ENCODE measurements at places on chromosomes 16 and 17. TPM values are rescaled to one million over a fixed set of nuclear protein-coding genes. Genes with fewer than 3 reads are reported as not detected.

- DNase-seq = no peak
Measured at GRCh38 chr17:71869293-71869692, 251.5 kb upstream of the SOX9 start.

TBC1D16 gene
- 31.7 TPM for total RNA-seq

KRT36 gene
- total RNA-seq = not detected

DNA sequence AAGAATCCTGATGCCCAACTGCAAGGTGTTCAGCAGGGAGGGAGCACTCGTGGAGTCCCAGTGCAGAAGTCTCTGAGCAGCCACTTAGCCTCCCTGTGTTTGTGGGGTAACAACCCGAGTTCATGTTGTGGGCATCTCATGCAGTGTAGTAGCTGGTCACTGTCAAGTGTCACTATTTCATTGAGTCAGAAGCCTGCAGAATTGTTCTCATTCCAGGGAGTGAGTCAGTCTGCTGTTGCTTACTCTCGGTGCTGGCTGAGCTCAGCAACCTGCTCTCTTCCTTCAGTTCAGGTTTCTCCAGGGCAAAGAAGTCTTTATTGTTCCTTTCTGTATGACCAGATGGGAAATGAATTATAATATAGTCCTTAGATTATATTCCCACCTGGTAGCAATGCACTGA lies 24.1 kb downstream of the HMOX2 start:
- DNase-seq = peak; percentile 93

GRCh38 chr17:33126086-33126485 lies 134.4 kb downstream of the SPACA3 start:
- no peak for DNase-seq

DNA sequence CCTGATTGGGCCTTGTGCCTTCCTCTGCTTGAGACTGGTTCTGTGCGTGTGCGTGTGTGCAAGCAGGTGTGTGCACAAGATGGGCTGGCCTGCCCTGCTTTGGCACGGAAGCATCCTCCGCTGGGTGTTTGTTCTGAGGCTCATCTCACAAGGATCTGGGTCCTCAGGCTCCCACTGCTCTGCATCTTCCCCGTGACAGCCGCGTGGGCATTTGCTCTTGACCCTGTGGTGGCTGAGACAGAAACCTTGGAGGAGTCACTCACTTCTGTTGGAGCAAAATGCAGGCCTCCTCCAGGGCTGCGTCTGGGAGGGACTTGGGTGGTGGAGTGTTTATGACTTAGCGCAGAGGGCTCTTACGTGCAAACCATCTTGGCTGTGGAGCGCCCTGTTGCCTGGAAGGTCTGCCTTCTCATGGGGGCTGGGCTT lies 119.2 kb downstream of the RPTOR start:
- no peak for DNase-seq

DNA sequence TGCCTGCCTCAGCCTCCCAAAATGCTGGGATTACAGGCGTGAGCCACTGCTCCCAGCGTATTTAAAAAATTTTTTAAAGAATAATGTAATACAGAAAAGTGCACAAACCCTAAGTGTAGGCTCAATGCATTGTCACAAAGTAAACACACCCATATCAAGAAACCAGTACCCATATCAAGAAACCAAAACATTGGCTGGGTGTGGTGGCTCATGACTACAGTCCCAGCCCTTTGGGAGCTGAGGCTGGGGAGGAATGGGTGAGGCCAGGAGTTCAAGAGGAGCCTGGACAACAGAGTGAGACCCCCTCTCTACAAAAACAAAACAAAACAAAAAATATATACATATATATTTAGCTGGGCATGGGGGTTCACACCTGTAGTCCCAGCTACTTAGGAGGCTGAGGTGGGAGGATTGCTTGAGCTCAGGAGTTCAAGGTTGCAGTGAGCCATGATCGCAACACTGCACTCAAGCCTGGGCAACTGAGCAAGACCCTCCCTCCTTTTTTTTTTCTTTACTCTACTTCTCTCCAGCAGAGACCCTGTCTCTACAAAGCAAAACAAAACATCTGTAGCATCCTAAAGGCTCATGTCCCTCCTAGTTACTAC lies 9.3 kb upstream of the PRR14 start:
- DNase-seq = no peak

- no peak for DNase-seq
Measured at GRCh38 chr16:11004351-11004750, 60.0 kb downstream of the CLEC16A start.

DNA sequence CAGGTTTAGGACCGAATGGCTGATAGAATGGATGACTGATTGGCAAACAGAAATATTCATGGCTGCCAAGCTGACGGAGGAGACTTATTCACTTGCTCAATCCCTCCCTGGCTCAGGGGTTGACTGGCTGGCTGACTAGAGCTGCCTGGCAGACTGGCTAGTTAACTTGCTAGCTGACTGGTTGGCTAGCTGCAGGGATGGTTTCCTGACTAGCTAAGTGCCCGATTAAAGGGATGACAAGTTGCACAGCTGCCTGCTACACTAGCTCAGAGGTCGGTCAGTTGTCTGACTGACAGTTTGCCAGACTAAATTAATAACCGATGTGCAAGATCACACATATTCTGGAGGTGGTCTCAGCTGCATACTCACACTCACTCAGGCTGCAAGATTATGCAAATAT lies 1208.4 kb upstream of the CDH8 start:
- no peak for DNase-seq

DNA sequence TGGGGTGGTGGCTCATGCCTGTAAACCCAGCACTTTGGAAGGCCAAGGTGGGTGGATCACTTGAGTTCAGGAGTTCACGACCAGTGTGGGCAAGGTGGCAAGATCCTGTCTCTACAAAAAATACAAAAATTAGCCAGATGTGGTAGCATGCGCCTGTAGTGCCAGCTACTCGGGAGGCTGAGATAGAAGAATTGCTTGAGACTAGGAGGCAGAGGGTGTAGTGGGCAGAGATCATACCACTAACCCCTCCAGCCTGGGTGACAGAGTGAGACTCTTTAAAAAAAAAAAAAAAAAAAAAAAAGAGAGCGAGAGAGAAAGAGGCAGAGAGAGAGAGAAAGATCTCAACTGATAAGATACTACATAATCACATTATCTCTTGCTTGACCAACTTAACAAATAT lies 45.9 kb downstream of the KANSL1 start:
- no peak for DNase-seq

GRCh38 chr17:10114931-10115535 lies 83.4 kb downstream of the GAS7 start:
- DNase-seq = peak; percentile 87

GRCh38 chr16:9275377-9275776 lies 183.9 kb downstream of the HAPSTR1 start:
- DNase-seq = no peak

DNA sequence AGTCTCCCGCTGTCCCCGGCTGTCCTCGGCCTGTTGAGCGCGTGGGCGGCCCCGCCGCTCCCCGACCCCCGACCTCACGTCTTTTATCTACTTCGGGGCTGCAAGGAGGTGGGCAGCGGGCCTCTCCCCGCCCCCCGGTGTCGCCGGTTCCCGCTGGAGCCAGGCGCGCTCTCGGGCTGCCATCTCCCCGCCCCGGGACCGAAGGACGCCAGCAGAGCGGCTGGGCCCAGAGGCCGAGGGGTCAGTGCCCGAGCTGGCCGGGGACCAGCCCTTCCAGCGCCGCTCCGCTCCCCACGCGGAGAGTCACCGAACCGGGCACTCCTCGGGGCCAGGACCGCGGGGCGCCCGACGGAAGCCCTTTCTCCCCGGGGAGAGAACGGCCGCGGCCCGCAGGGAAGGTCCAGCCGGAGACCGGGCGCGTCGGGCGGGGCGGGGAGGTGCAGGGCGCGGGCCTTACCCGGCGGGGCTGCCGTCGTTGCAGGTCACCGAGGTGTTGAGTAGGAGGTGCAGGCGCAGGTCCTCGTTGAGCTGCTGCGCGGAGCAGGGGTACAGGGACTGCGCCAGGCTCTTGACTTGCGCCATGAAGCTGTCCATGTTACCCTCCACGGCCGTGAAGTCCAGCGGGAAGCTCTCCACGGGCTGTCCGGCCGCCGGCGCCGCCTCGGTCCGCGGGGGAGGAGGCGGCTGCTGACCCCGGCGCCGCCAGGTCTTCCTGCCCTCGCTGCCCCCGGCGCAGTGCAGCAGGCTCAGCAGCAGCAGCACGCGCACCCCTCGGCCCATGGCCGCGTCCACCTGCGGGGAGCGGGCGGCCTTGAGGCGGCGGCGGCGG lies 643 bp downstream of the NOTUM start:
- no peak for DNase-seq

DNA sequence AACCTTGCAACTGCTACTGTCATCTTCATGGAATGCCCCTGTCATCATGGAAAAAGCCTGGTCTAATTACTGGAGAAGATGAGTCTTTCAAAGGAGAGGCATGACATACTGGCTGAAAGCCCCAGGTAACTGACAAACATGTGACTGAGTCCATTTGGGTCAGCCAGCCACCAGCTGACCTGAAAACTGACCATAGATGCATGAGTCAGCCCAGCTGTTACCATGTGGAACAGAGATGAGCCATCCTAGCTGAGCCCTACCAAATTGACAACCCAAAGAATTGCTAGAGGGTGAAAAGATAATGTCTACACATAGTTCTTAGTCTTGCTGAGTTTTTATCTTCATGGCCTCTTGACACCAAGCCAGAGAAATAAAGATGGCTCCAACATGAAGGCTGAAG lies 311.8 kb downstream of the UTP18 start:
- no peak for DNase-seq

DNA sequence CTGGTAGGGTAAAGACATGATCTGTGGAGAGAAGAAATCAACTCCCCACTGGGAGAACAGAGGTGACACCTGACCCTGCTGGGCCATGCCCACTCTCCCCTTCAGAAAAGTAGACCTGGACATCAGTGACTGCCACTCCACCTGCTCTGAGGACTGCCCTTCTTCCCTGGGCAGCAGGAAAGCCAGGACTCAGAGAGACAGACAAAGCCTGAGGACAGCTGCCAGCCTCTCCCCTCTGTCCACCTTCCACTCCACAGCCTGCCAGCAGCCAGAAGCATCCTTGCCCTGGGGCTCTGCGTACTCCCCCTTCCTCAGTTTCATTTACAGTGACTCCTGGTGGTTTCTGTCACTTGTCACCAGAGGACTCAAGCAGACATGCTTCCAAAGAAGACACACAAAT lies 24.5 kb downstream of the ZDHHC7 start:
- no peak for DNase-seq

DNA sequence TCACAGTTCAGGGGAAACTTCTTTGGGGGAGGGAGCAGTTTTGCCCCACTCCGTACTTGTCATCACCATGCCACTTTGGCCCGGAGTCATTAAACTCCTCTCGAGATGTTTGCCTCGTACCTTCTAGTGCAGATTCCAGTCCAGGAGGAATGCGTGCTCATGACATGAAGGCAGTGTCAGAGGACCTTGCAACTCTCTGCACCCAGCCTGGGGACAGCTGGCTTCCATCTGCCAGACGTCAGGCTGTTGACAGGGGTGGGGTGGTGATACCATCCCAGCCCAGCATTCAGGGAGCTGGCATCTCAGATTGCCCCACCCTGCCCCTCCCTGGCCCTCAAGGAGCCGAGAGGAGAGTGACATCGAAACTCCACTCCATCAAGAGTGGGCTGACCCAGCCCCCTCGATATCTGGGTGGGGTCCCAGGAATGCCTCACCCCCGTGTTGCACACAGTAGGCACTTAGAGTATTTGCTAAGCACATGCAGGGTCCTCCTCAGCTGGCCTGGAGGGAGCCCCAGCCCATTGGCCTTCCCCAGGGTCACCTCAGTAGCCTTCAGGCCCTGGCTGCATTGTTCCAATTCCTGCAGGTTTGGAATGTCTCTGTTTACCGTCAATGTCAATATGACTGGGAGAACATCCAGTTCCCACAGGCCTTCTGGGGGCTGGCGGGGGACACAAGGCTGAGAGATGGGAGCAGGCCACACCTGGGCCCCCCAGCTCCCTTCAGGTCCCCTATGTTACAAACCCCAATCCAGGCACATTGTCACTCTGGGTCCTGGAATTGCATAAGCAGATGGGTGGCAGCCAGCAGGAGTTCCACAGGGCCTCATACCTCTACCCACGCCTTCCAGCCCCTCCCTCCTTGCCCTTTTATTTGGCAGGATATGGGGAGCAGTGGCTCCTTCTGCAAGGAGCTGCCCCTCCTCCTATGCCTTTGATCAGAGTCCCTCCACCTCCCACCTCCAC lies 21.3 kb upstream of the EMP2 start:
- no peak for DNase-seq

ENO3 gene
- 4.0 TPM for total RNA-seq

All from A172 (cell line).